ENCODE measurements at places on chromosomes 1 and 21.

- no peak for DNase-seq
Measured at GRCh38 chr21:36671836-36672235, 27.1 kb upstream of the SIM2 start.

GRCh38 chr1:35672116-35672515 lies 30.8 kb upstream of the PSMB2 start:
- DNase-seq = no peak

GRCh38 chr1:94260635-94261387 lies 23.4 kb upstream of the ARHGAP29 start:
- DNase-seq = no peak

DNA sequence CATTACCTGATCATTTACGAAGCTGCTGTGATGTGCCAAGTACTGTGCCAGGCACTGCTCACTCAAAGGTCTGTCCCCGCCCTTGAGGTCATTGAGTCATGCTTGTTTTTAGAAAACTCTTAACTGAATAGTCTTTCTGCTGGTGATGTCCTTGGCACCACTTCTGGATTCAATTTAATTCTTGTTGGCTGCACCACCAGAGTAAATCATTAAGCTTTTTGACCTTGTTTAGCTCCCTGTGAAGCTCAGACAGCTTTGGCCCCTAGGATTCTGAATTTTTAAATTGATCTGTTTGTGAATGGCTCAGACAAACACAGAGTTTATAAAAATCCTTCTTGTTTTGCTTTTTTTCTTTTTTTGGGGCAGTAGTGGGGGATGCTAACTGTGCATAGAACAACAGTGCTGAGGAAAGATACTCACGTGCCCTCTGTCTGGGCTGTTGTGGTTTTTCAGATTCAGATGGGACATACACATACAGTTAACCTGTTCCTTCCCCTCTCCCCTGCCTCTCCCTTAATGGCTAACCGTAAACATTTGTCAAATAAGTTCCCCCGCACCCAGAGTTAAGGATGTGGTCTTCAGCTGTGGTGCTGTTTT lies 67.6 kb downstream of the MTR start:
- no peak for DNase-seq

- DNase-seq = no peak
Measured at GRCh38 chr1:5683446-5683845, 308.8 kb downstream of the NPHP4 start.

- DNase-seq = no peak
Measured at GRCh38 chr1:85142753-85143152, 58.1 kb downstream of the SYDE2 start.

DNA sequence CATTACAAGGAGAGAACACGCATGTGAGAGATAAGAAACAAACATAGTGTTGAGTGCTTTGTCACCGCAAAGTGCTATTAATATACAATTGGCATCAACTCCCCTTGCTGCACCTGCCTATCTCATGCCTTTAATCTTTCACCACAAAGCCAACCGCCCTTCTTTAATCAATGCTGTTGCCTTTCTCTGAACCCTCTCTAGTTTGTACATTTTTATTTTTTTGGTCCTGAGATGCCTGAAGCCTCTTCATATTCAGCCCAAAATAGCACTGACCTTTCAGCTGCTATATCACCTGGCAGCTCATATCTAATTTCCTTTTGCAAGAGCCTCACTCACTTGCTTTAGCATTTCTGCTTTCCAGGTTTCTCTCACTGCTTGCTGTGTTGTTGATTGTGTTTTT lies 504.7 kb downstream of the NUF2 start:
- no peak for DNase-seq

DNA sequence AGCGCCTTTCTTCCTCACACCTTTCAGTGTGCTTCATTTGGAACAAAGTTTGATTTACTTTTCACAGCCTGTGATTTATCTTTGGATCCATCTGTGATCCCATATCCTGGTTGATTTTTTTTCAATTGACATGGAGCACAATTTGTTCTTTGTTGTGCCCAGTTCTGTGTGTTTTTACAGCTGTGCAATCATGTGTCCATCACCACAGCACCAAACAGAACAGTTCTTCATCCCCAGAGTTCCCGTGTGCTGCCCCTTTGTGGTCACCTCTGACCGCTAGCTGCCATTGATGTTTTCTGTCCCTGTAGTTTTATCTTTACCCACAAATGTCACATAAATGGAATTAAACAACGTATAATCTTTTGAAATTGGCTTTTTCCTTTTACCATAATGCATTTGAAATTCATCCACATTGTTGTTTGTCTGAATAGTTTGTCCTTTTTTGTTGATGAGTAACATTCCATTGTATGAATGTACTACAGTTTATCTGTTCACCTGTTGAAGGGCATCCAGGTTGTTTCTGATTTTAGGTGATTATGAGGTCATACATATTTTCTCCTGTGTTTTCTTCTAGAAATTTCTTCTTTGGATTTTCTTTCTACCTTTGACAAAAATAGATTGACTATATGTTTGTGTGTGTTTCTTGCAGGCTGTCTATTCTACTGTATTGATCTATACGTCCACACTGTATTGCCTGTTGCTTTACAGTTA lies 17.4 kb downstream of the MIGA1 start:
- DNase-seq = no peak

DNA sequence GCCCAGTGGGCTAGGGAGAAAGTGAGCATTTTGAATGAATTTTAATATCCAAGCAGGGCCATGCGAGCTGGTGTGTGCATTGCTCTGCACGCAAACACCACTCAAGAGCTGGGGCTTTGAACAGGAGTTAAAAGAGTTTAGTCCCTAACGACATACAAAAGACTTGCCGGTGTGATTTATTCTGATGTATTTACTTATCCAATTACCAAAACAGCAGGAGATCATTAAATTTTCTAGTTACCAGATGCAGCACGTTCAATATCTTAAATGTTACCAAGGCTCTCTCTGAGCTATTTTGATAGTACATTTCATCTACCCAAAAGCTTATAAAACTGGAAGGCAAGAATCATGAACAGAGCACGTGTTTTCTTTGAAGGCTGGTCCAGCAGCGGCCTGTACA lies 30.0 kb upstream of the DMRTA2 start:
- no peak for DNase-seq

- no peak for DNase-seq
Measured at GRCh38 chr1:167893798-167894197, 20.1 kb downstream of the ADCY10 start.

- DNase-seq = peak; percentile 70
Measured at GRCh38 chr1:23743287-23744152, at the start of gene ELOA. Gene ELOA, plus strand, starts transcription at chr1:23743471. Its CDS starts 33 bp downstream, at chr1:23743504.

GRCh38 chr1:53265581-53265980 lies 27.3 kb upstream of the MAGOH start:
- no peak for DNase-seq

- no peak for DNase-seq
Measured at GRCh38 chr1:244022311-244022710, 28.8 kb upstream of the ZBTB18 start.

- no peak for DNase-seq
Measured at GRCh38 chr1:201376464-201377374, 761 bp downstream of the TNNT2 start.

GRCh38 chr1:22141554-22142314 lies 1.2 kb downstream of the WNT4 start:
- DNase-seq = no peak

- no peak for DNase-seq
Measured at GRCh38 chr1:159751031-159751430, 29.7 kb upstream of the DUSP23 start.

DNA sequence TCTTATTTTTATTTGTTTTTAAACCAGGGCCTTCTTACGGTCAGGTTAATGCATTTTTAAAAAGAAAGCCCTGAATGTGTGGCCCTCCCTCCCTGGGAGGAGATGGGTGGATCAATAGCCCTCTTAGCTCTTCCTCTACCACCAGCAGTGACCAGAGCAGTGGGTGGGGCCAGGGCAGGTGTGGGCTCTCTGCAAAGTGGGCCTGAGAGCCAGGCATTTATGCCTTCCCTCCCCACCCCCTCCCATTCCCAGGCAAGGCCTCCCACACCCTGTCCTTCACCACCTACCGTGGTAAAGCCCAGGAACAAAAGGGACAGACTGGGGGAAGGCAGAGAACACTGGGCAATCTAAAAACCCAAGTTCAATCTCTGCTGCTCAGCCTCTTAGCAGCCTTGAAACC lies 63.9 kb downstream of the SSBP3 start:
- DNase-seq = no peak

GRCh38 chr1:233389893-233390292 lies 62.4 kb downstream of the MAP3K21 start:
- DNase-seq = no peak

DNA sequence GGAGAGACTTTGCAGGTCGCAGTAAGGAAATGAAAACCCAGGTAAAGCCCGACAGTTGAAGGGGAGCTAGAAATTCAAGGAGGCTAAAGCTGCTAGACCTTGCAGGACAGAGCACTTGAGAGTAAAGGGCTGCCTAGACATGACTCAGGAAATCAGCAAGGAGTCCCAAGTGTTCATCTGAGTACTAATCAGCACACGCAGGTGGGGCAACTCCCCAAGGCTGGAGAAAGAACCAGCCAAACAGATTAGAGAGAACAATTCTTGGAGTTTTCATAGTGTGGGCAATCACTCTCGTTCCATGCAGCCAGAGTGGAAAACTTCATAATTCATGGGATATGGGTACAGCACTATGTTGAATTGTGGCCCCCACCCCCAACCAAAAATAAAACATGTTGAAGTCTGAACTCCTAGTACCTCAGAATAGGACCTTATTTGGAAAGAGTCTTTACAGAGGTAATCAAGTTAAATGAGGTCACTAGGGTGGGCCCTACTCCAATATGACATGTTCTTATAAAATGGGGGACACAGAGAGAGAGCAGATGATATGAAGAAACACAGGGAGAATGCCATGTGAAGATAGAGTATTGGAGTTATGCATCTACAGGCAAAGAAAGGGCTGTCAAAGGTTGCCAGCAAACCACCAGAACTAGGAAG lies 28.0 kb downstream of the SYDE2 start:
- DNase-seq = no peak

DNA sequence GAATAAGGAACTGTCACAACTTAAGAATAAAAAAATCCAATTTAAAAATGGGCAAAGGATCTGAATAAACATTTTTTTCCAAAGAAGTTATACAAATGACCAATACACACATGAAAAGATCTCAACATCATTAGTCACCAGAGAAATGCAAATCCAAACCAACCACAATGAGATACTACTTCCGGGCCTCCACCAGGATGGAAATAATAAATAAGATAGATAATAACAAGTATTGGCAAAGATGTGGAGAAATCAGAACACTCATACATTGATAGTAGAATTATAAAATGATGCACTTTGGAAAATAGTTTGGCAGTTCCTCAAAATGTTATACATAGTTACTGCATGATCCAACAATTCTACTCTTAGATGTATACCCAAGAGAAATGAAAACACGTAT lies 18.7 kb downstream of the ZSWIM5 start:
- DNase-seq = no peak

- DNase-seq = no peak
Measured at GRCh38 chr1:93776728-93777127, 95.1 kb upstream of the BCAR3 start.

Measured in stimulated activated CD4-positive, alpha-beta T cell treated with anti-CD3 and anti-CD28 coated beads, Interleukin-15, amount 100 ng/mL, for 48 hours (primary cell).